ENCODE measurements at places on chromosomes 4 and X. TPM values are rescaled to one million over a fixed set of nuclear protein-coding genes. Genes with fewer than 3 reads are reported as not detected.

Gene TRIML2
- total RNA-seq: not detected

Gene ETDA
- not detected for total RNA-seq

Gene MAGEB1
- total RNA-seq: not detected

Gene ARHGEF6
- 21.7 TPM for total RNA-seq

Gene LRAT
- total RNA-seq: not detected

Gene GPRASP1
- total RNA-seq: 1.5 TPM

Gene GAB3
- total RNA-seq: 12.5 TPM

Gene ADAM29
- not detected for total RNA-seq

Gene STK32B
- total RNA-seq: 0.77 TPM

Gene IL2
- not detected for total RNA-seq

Gene DGKQ
- total RNA-seq: 20.6 TPM

Gene SOWAHB
- total RNA-seq: not detected

Gene PLP1
- total RNA-seq: not detected

Gene BMPR1B
- total RNA-seq: 11.5 TPM

Gene XAGE1A
- total RNA-seq: not detected

Gene HTR2C
- total RNA-seq: not detected

Gene LRCH2
- total RNA-seq: not detected

Gene RAB33A
- total RNA-seq: not detected

Gene SYTL4
- 3.2 TPM for total RNA-seq

Gene BEND2
- not detected for total RNA-seq

Gene EVC
- 168 TPM for total RNA-seq

Gene NLRP2B
- not detected for total RNA-seq

Gene MAGEA6
- not detected for total RNA-seq

Gene FOXP3
- 0.13 TPM for total RNA-seq

Gene CYSLTR1
- total RNA-seq: 0.06 TPM

Gene SLC9B1
- 0.52 TPM for total RNA-seq

Gene FABP2
- total RNA-seq: not detected

Gene RUFY3
- total RNA-seq: 36.4 TPM

Measured in LHCN-M2 (cell line).